Activated CD4-positive, alpha-beta T cell treated with anti-CD3 and anti-CD28 coated beads, Interleukin-2, amount 10 ng/mL, durations not matched to agents 7 days and 5 days (primary cell): ENCODE measurements at places on chromosomes 6 and 20.
A peak's percentile ranks its signal among the peaks of the same experiment; 100 is the strongest.

- no peak overlapping the region for H3K27ac ChIP-seq
- no peak for DNase-seq
- H3K4me1 ChIP-seq, result no peaks in the 10 kb centered on the region
- peaks cover 66% of the 10 kb centered on the region for H3K27me3 ChIP-seq
These were observed 41.8 kb upstream of the LAMA4 start for GRCh38 chr6:112296122-112296521.

DNA sequence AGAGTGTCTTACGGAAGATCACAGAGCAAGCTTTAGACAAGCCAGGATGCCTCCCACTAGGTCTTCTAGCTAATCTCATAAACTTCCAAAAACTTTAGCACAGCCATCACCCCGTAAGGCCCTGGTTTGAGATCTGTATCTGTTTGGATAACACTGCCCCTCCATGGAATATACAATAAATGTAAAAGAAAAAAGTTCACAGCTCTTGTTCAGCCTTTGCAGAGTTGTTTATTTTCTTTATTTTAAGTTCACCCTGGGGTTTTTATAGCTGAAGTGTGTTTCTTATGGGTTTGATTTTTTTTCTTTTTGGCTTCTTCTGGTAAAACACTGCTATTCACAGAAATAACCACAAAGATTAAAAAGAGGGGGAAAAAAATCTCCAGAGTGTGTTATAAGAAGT, 125.6 kb downstream of the EYA2 start:
- no peaks in the 10 kb centered on the region for H3K4me1 ChIP-seq
- H3K36me3 ChIP-seq, result no peaks in the 10 kb centered on the region
- H3K4me3 ChIP-seq, result no peak overlapping the region
- no peak for DNase-seq

GRCh38 chr6:45441851-45442453, 64.2 kb upstream of the SUPT3H start:
- H3K36me3 ChIP-seq, result peaks cover 30% of the 10 kb centered on the region
- DNase-seq, result no peak
- H3K4me1 ChIP-seq, result peaks cover 71% of the 10 kb centered on the region
- H3K4me3 ChIP-seq, result no peak overlapping the region

DNA sequence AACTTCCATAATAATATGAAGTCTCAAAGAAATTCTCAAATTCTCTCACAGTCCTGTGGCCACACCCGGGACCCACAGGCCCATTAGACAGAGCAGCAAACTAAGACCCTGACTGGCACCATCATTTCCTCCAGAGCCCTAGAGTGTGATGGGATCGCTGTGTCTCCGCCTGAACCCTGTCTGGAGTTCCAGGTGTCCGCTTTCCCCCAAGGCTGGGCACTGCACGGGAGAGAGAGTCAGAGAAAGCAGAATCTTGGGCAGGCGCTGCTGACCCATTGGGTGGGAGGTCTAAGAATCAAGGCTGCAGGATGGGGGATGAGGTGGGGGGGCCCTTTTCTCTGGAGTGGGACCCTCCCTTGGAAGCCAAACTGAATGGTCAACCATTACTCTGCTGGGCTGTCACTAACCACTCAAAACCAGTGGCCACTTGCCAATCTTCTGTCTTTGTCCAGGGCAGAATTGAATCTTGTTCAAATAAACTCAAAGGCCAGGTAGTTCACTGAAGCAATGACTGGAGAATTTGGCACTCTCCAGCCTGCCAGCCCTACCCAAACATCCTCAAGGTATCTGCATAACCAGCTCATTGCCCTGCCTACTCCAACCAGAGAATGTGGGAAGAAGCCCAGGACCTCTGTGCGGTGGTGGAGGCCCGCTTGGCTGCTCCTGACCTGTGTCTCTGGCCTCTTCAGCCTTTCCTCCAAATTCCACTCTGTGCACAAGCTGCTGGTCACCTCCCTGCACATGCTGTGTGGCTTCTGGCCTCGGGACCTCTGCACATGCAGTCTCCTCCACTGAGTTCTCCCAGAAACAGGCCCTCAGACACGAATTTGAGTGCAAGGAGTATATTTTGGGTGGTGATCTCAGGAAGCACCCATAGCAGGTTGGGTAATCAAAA, 141.1 kb downstream of the CEBPB start:
- DNase-seq, result no peak
- H3K27me3 ChIP-seq, result peaks cover 5% of the 10 kb centered on the region
- H3K4me3 ChIP-seq, result no peak overlapping the region

DNA sequence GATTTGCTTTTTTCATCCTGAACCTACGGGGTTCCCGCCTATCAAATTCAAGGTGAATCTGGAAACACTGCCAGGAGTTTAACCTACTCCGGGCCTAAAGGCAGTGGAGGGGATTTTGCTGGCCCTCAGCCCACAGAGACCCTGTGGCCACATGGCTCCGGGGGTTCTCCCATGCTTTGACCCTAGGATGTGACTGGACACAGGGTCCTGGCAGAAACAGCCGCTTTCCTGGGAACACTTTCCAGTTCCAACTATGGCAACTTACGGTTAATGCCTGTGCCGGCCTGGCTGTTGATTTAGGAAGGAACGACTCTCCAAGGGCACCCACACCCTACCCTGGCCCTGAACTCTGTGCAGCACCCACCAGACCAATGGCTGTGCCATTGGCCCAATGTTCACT, 141.7 kb upstream of the RPS6KA2 start:
- peaks cover 7% of the 10 kb centered on the region for H3K4me1 ChIP-seq
- peak; percentile 3 for DNase-seq
- no peak overlapping the region for H3K27ac ChIP-seq

DNA sequence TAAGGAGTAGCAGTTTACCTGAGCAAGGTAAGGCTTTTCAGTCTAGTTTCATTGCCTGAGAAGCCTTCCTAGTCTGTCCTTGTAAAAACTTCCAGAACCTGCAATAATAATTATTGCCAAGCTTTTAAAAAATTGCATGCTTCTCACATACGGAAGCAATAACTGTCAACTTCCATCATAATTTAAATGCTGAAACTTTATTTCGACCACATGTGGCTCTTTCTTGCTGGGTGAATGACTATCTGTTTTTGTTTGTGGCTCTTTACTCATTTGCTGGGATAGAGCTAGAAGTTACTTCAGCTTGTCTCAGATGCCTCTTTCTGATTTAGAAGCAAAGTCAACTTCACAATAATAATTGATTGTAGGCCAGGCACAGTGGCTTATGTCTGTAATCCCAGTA, 95.9 kb upstream of the COL21A1 start:
- no peak for DNase-seq
- no peaks in the 10 kb centered on the region for H3K36me3 ChIP-seq
- H3K27ac ChIP-seq, result no peak overlapping the region
- no peak overlapping the region for H3K4me3 ChIP-seq
- H3K27me3 ChIP-seq, result peaks cover 2% of the 10 kb centered on the region

- no peak overlapping the region for H3K27ac ChIP-seq
- no peak overlapping the region for H3K4me3 ChIP-seq
- no peak for DNase-seq
- H3K4me1 ChIP-seq, result no peaks in the 10 kb centered on the region
- H3K36me3 ChIP-seq, result no peaks in the 10 kb centered on the region
- no peaks in the 10 kb centered on the region for H3K27me3 ChIP-seq
These were observed 88.2 kb upstream of the FAM83B start for GRCh38 chr6:54758340-54758739.

DNA sequence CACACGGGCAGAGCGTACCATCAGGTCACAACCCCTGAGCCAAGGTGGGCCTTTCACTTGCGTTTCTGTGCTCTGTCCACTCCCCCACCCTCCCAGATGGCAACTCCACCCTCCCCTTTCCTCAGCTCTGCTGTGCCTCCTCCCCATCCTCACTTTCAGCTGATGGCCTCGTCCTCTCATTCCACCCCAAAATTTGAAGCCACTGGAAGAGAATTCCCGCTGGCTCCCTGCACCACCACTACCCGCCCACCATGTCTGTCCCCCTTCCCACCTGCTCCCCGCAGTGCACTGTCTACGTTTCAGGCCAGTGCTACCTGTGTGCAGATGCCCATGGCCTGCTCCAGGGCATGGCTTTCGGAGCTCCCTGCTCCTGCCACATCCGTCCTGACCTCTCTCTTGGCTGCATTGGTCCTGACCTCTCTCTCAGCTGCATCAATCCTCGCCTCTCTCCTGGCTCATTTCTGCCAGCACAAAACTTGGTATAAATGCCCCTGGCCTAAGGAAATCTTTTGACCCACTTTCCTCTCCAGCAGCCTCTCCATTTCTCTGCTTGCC, 24.0 kb downstream of the SYNJ2 start:
- H3K4me3 ChIP-seq, result no peak overlapping the region
- H3K36me3 ChIP-seq, result peaks cover 21% of the 10 kb centered on the region
- H3K27me3 ChIP-seq, result no peaks in the 10 kb centered on the region

- no peaks in the 10 kb centered on the region for H3K27me3 ChIP-seq
- H3K4me3 ChIP-seq, result no peak overlapping the region
- no peaks in the 10 kb centered on the region for H3K4me1 ChIP-seq
- H3K36me3 ChIP-seq, result no peaks in the 10 kb centered on the region
These were observed 378.7 kb downstream of the ZFAND3 start for GRCh38 chr6:38198219-38198618.

DNA sequence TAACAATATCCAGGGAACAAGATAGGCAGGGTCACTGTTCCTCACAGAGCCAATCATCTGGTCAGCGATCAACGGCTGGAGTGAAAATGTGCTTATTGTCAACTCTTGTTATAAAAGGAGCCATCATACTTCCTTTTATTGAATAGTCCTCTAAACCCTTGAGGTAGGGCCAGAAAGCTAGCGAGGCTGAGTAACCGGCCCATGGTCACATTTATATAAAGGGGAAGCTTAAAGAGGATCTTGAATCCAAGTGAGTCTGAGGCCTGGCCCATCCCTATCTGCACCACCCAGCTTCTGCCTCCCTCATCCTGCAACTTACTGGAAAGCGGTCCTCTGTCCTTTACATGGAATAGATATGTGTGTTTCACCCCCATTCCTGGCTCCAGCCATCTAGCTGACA, 9.5 kb downstream of the PHACTR3 start:
- no peak overlapping the region for H3K27ac ChIP-seq
- no peak for DNase-seq
- no peak overlapping the region for H3K4me3 ChIP-seq
- peaks cover 3% of the 10 kb centered on the region for H3K4me1 ChIP-seq

DNA sequence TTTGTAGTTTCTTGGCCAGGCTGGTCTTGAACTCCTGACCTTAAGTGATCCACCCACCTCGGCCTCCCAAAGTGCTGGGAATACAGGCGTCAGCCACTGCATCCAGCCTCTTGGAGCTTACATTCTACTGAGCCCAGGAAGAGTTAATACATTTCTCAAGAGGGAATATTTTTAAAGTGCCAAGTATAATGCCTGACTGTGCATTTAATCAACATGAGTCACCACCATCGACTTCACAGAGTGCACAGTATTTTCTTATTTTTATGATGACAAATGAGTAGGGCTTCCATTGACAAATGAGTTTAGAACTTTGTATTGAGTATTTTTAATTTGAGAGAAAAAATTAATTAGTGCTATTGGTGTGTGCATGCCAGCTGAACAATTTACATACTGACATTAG, 72.2 kb downstream of the SASH1 start:
- no peak for DNase-seq
- no peaks in the 10 kb centered on the region for H3K36me3 ChIP-seq
- no peak overlapping the region for H3K4me3 ChIP-seq
- H3K4me1 ChIP-seq, result no peaks in the 10 kb centered on the region
- H3K27ac ChIP-seq, result no peak overlapping the region

DNA sequence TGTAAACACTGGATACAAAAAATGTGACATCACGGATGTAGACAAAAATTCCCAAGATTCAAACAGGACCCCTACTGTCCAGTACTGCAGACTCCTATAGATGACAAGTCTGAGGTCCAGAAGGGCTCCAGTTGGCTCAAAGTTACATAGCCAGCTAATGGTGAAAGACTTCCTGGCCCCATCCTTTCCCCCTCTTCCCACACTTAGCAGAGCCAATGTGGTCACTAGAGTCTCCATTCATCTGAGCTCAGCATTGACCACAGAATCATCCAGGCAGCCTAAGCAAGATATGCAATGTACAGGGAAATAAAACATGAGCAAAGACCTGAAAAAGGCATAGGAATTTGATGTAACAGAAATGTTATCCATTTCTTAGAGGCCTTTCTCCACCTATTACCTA, 180.5 kb downstream of the ADAT2 start:
- H3K4me1 ChIP-seq, result peaks cover 3% of the 10 kb centered on the region
- H3K36me3 ChIP-seq, result no peaks in the 10 kb centered on the region
- DNase-seq, result no peak
- H3K4me3 ChIP-seq, result no peak overlapping the region
- no peaks in the 10 kb centered on the region for H3K27me3 ChIP-seq
- no peak overlapping the region for H3K27ac ChIP-seq

GRCh38 chr6:90399970-90400369, 103.3 kb upstream of the BACH2 start:
- DNase-seq, result no peak
- H3K4me1 ChIP-seq, result peaks cover 93% of the 10 kb centered on the region
- H3K4me3 ChIP-seq, result no peak overlapping the region
- no peaks in the 10 kb centered on the region for H3K27me3 ChIP-seq

DNA sequence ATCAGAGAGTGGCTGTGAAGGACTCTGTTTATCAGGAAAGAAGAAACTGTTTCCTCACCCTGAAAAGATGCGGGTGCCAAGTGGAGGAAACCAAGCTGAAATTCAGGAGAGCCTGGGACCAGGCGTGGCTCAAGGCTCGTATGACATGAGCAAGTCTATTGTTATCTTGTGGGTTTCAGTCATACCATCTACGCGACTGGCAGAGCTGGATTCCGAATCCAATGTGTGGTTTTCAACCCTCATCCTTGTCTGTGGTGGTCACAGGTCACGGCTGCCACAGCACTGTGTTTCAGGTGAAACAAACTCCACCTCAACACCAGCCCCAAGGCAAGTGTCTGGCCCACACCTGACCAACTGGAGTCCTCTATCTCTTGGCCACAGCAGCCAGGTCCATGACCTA, 9.1 kb downstream of the MC3R start:
- H3K4me1 ChIP-seq, result no peaks in the 10 kb centered on the region
- no peak overlapping the region for H3K4me3 ChIP-seq
- DNase-seq, result no peak
- no peaks in the 10 kb centered on the region for H3K36me3 ChIP-seq
- H3K27ac ChIP-seq, result no peak overlapping the region

DNA sequence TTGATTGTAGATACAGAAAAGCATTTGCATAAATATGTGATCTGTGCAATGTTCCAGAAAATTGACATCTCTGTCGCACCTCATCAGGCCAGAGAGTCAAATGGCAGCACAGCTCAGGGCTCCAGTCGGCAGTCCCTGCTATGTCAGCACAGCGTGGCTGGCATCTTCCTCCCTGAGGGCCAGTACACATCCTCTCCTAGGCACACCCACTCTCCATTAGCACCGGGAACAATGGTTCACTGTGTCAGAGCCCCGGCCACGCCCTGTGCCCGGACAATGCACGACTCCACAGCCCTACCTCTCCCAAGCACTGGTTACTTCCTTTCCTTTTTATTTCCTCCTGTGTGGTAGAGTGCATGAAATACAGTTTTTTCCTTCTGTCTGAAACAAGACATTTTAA, 114.9 kb downstream of the FOXC1 start:
- H3K4me3 ChIP-seq, result no peak overlapping the region
- no peaks in the 10 kb centered on the region for H3K36me3 ChIP-seq
- H3K27ac ChIP-seq, result no peak overlapping the region
- no peaks in the 10 kb centered on the region for H3K4me1 ChIP-seq
- no peaks in the 10 kb centered on the region for H3K27me3 ChIP-seq
- DNase-seq, result no peak

GRCh38 chr6:31723980-31724691, 963 bp downstream of the MPIG6B start:
- H3K27ac ChIP-seq, result no peak overlapping the region
- peaks cover 2% of the 10 kb centered on the region for H3K27me3 ChIP-seq
- H3K36me3 ChIP-seq, result peaks cover 16% of the 10 kb centered on the region
- H3K4me3 ChIP-seq, result no peak overlapping the region
- H3K4me1 ChIP-seq, result peaks cover 50% of the 10 kb centered on the region
- no peak for DNase-seq

GRCh38 chr6:108222504-108222903, 38.3 kb downstream of the SNX3 start:
- no peak overlapping the region for H3K4me3 ChIP-seq
- H3K36me3 ChIP-seq, result peaks cover 31% of the 10 kb centered on the region
- H3K4me1 ChIP-seq, result peaks cover 17% of the 10 kb centered on the region
- H3K27ac ChIP-seq, result peak overlapping the region; percentile 70
- DNase-seq, result no peak
